ENCODE measurements at places on chromosomes 1 and 21. TPM values are rescaled to one million over a fixed set of nuclear protein-coding genes. Genes with fewer than 3 reads are reported as not detected.
A peak's percentile ranks its signal among the peaks of the same experiment; 100 is the strongest.

HSF2BP gene
- total RNA-seq: 0.33 TPM

MYBPH gene
- not detected for total RNA-seq

PGBD5 gene
- total RNA-seq: 2.3 TPM

PCAT6 gene
- not detected for total RNA-seq

OR2L8 gene
- 0.08 TPM for total RNA-seq

SLC16A4 gene
- 1.8 TPM for total RNA-seq

AADACL3 gene
- total RNA-seq: not detected

DNA sequence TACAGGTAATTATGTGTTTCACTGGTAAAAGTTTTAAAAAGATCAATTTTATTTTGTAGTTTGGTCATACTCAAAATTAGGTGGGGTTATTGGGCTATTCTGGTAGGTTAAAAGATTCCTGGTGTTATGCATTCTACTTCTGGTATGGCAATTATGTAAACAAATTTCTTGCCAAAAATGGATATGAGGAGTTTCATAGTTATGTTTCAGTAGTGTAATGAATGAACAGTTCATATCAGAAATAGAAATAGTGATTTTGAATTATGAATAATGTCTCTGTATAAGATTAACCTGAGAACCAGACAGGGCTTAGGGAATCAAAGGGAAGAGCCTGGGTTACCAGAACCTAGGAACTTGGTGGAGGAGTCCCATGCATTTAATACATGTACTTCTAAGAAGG is 15.9 kb downstream of the ATF6 start:
- no peak for DNase-seq
- no peak overlapping the region for H3K27ac ChIP-seq
- peaks cover 3% of the 10 kb centered on the region for H3K36me3 ChIP-seq
- H3K27me3 ChIP-seq: no peaks in the 10 kb centered on the region

GRCh38 chr1:176847052-176847451 is 317.5 kb downstream of the ASTN1 start:
- H3K4me3 ChIP-seq: no peak overlapping the region
- no peaks in the 10 kb centered on the region for H3K27me3 ChIP-seq

- no peaks in the 10 kb centered on the region for H3K27me3 ChIP-seq
- H3K4me1 ChIP-seq: no peaks in the 10 kb centered on the region
These were observed 36.5 kb downstream of the PLA2G4A start for GRCh38 chr1:186865253-186865652.

- no peak overlapping the region for H3K4me3 ChIP-seq
- DNase-seq: no peak
- no peak overlapping the region for H3K27ac ChIP-seq
- no peaks in the 10 kb centered on the region for H3K36me3 ChIP-seq
- no peaks in the 10 kb centered on the region for H3K4me1 ChIP-seq
- H3K27me3 ChIP-seq: no peaks in the 10 kb centered on the region
These were observed 59.9 kb downstream of the CYYR1 start for GRCh38 chr21:26513212-26513611.

GRCh38 chr1:212721388-212722247 is 22.0 kb upstream of the BATF3 start:
- no peaks in the 10 kb centered on the region for H3K36me3 ChIP-seq
- H3K4me1 ChIP-seq: no peaks in the 10 kb centered on the region
- H3K4me3 ChIP-seq: no peak overlapping the region
- no peak for DNase-seq
- H3K27me3 ChIP-seq: no peaks in the 10 kb centered on the region

GRCh38 chr1:82849460-82849859 is 1048.7 kb downstream of the ADGRL2 start:
- no peak for DNase-seq
- no peaks in the 10 kb centered on the region for H3K4me1 ChIP-seq
- no peaks in the 10 kb centered on the region for H3K36me3 ChIP-seq

GRCh38 chr1:219088778-219089557 is 84.7 kb upstream of the LYPLAL1 start:
- H3K36me3 ChIP-seq: no peaks in the 10 kb centered on the region
- no peak for DNase-seq
- H3K4me1 ChIP-seq: no peaks in the 10 kb centered on the region
- no peak overlapping the region for H3K27ac ChIP-seq

DNA sequence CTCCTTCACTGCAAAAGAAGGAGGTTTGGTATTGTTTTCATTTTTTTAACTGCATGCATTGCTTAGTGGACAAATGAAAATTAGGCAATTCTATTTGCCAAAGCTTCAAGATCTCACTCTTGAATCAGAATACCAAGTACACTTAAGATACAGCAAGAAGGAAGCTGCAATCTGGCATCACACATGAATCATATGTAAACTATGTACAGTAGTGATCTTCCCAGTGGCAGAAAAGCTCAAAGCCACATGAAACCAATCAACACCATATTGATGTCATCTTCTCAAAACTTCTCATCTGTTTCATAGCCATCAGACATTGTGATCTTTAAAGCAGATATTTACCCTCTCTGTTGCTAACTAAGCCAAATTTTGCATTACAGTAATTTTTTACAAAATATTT is 550.1 kb downstream of the LTN1 start:
- no peaks in the 10 kb centered on the region for H3K36me3 ChIP-seq
- no peak overlapping the region for H3K4me3 ChIP-seq
- no peak for DNase-seq
- H3K27me3 ChIP-seq: no peaks in the 10 kb centered on the region
- H3K27ac ChIP-seq: no peak overlapping the region
- H3K4me1 ChIP-seq: no peaks in the 10 kb centered on the region

GRCh38 chr1:185541871-185542301 is 192.3 kb upstream of the HMCN1 start:
- DNase-seq: no peak
- H3K36me3 ChIP-seq: no peaks in the 10 kb centered on the region
- H3K27ac ChIP-seq: no peak overlapping the region
- no peaks in the 10 kb centered on the region for H3K27me3 ChIP-seq

DNA sequence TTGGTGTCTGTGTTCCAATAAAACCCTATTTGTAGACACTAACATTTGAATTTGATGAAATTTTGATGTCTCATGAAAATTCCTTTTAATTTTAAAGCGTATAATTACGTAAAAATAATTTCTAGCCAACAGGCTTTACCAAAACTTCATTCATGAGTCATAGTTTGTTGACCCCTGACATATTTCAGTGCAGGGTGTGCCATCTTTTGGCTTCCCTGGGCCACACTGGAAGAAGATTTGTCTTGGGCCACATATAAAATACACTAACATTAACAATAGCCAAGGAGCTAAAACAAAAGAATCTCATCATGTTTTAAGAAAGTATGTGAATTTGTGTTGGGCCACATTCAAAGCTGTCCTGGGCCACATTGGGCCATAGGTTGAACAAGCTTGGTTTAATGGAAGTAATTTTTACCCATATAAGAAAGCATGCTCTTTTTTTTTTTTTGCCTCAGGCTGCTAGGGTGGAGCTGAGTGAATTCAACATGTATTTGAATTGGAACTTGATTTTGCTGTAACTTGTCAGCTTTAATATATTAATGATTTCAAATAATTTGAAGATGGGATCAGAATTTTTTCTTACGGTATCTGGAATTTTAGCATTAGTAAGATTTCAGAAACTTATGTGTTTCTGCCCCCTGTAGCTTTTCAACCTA is 267.7 kb upstream of the RGS18 start:
- DNase-seq: no peak
- H3K27ac ChIP-seq: no peak overlapping the region
- no peaks in the 10 kb centered on the region for H3K36me3 ChIP-seq
- H3K4me1 ChIP-seq: no peaks in the 10 kb centered on the region
- H3K27me3 ChIP-seq: no peaks in the 10 kb centered on the region

GRCh38 chr1:17462669-17463068 is 23.2 kb upstream of the RCC2 start:
- H3K4me1 ChIP-seq: peaks cover 4% of the 10 kb centered on the region
- DNase-seq: no peak
- no peak overlapping the region for H3K4me3 ChIP-seq
- H3K27ac ChIP-seq: no peak overlapping the region
- no peaks in the 10 kb centered on the region for H3K36me3 ChIP-seq

DNA sequence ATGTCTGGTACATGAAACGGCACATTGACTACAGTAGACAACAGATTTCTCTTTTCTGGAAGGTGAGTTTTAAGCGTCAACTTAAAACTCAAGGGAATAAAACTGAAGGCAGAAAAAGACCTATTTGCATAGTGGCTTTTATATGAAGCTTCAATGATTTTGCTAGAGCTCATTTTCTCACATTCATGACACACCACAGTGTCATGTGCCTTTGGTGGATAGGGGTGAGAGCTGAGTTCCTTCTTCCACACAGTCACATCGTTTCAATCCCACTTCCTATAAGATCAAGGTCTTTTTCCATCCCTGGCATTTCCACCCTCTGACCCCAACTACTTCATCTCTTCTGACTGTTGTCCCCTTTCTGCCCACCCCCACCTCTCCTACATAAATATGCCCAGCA is 31.0 kb downstream of the IL12RB2 start:
- H3K36me3 ChIP-seq: no peaks in the 10 kb centered on the region
- H3K4me1 ChIP-seq: no peaks in the 10 kb centered on the region
- H3K4me3 ChIP-seq: no peak overlapping the region

DNA sequence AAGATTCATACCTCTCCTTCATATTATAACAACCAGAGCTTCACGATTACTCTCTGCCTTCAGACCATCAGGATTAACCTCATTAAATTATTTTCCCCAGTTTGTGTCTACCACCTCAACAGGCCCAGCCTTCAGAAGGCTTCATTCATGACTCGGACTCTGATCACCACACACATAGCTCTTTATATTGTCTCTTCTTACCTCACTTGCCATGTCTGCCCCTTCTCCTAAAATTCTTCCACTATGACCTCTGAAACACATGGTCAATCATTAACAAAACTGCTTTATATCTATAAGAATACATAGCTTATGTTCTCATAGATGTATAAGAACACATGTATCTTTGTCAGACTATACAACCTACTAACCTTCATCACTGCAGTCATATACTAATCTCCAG is 79.8 kb downstream of the USP1 start:
- H3K36me3 ChIP-seq: no peaks in the 10 kb centered on the region
- H3K27me3 ChIP-seq: no peaks in the 10 kb centered on the region

GRCh38 chr1:32066489-32066873 is 6.3 kb upstream of the TMEM39B start:
- H3K36me3 ChIP-seq: no peaks in the 10 kb centered on the region
- no peak overlapping the region for H3K4me3 ChIP-seq
- no peaks in the 10 kb centered on the region for H3K27me3 ChIP-seq
- H3K4me1 ChIP-seq: peaks cover 3% of the 10 kb centered on the region
- DNase-seq: peak; percentile 41
- H3K27ac ChIP-seq: no peak overlapping the region

- H3K27me3 ChIP-seq: no peaks in the 10 kb centered on the region
- no peak overlapping the region for H3K27ac ChIP-seq
- H3K36me3 ChIP-seq: no peaks in the 10 kb centered on the region
These were observed 35.8 kb downstream of the NDUFS5 start for GRCh38 chr1:39061951-39062350.

DNA sequence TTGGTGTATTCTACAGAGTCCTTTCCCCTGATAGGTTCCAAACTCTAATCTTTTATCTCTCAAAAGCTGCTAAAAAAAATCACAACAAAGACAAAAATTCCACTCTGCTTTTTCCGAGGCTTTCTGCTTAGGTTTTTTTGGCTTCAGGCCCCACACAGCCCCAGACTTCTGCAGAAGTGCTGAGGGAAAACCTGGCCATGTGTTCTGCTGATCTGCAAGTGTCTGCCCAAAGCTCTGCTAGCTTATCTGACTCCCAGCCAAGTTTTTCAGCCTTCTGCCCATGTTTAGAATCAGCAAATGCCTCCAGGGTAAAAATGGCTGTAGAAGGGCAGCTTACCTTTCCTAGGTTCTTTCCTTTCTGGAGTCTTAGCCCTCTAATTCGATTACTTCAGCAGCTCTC is 28.4 kb downstream of the DISP3 start:
- no peaks in the 10 kb centered on the region for H3K27me3 ChIP-seq
- H3K4me1 ChIP-seq: no peaks in the 10 kb centered on the region
- H3K36me3 ChIP-seq: no peaks in the 10 kb centered on the region
- no peak overlapping the region for H3K4me3 ChIP-seq
- DNase-seq: no peak

DNA sequence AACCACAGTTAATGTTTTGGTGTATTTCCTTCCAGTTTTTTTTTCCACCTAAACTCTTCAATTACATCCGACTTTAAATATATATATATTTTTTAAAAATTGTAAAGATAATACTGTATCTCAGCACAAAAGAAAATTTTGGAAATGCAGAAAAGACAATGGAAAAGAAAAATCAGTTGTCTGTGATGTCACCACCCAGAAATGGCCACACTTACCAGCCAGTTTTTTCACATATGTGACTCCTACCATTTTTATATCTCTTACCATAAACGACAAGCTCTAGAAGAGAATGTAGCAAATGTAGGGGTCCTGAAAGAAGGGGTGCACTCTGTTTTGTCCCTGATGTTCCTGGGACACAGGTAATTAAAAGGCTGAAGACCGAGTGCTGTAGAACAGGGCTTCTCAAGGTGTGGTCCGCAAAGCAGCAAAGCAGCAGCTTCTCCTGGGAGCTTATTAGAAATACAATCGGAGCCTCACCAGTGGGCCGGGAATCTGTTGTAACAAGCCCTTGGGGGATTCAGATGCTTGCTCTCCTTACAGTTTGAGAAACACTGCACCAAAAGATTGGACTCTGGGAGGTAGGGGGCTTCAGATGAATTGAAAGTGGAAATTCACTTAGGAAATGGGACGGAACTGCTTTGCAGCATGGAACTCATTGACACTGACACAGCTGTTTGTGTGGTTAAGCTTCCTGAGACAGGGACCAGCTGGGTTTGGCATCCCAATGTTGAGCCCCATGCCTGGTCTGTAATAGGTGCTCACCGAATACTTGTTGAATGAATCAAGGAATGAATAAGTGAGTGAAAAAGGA is 44.1 kb downstream of the ALPL start:
- H3K4me3 ChIP-seq: no peak overlapping the region
- H3K4me1 ChIP-seq: no peaks in the 10 kb centered on the region
- DNase-seq: no peak
- H3K27me3 ChIP-seq: no peaks in the 10 kb centered on the region
- peaks cover 4% of the 10 kb centered on the region for H3K36me3 ChIP-seq
- H3K27ac ChIP-seq: no peak overlapping the region

DNA sequence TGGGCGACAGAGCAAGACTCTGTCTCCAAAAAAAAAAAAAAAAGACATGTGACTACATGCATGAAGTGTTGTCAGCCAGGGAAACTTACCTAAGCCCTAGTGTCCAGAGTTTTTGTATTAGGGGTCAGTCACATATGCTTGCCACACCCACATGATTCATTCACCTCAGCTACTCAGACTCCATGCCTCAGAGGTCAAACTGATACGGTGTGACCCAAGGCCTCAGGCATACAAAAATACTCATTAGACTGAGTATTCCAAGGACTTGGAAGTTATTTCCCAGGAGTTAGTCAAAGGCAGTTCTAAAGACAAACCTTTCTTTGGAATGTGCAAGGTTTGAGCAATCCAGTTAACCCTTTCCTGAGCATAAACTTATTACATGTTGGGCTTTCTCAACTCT is 6.3 kb upstream of the TRIM33 start:
- H3K4me1 ChIP-seq: no peaks in the 10 kb centered on the region
- H3K36me3 ChIP-seq: no peaks in the 10 kb centered on the region
- no peak overlapping the region for H3K4me3 ChIP-seq
- no peaks in the 10 kb centered on the region for H3K27me3 ChIP-seq
- H3K27ac ChIP-seq: no peak overlapping the region

Data from liver (tissue), 10 donors.